Osteoblast (primary cell): ENCODE measurements at places on chromosomes 2 and 18.

- DNase-seq = no peak
Measured at GRCh38 chr2:118430510-118431164, 342.4 kb downstream of the INSIG2 start.

DNA sequence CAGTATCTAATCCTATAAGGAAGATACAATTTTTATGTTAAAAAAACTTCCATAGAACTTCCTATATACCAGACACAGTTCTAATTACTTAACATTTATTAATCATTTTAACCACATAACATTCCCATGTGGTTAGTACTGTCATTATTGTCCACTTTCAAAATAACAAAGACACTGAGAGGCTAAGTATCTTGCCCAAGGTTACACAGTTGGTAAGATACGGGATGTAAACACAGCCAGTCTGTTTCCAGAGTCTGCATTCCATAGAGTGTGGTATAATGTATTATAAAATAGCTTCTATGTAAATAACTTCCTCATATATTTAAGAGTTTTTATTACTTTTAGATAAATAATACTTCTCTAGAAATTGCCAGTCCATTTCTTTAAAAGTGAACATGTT is 383.3 kb upstream of the ETAA1 start:
- no peak for DNase-seq

- DNase-seq = peak; percentile 42
Measured at GRCh38 chr2:235706506-235706905, 212.7 kb downstream of the AGAP1 start.

DNA sequence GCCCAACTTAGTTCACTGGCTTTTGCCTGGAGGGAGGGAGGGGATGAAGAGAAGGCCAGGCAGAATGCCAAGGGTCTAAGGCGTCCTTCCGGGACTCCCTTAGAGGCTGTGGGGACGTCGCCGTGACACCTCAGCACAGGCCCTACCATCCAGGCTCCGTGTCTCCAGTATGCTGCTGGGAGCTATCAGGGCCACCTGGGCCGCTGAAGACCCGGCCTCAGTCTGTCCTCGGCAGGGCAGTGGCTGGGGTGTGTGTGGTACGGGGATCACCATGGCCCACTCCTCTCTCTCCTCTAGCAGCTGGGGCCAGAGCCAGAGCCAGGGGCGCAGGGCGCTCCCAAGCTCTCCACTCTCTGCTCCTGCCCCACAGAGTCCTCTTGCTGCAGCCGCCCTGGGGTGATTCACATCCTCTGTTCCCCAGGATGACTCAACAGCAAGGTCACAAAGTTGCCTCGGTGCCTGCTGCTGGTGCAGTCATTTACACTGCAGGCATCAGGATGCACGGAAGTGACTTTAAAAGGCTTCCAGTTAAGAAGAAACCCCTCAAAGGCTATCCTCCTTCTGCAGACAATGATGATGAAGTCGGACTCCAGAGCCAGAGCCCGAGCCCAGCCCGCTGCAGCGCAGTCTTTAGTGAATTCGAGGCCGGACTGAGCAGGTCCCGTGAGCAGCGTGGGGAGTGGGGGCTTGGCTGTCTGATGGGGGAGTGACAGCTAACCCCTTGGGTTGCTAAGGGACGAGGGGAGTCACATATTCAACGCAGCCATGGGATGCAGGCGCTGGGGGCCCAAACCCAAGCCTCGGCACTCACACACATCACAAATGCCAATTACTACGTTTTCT is 31.9 kb downstream of the SNORC start:
- peak; percentile 100 for DNase-seq

DNA sequence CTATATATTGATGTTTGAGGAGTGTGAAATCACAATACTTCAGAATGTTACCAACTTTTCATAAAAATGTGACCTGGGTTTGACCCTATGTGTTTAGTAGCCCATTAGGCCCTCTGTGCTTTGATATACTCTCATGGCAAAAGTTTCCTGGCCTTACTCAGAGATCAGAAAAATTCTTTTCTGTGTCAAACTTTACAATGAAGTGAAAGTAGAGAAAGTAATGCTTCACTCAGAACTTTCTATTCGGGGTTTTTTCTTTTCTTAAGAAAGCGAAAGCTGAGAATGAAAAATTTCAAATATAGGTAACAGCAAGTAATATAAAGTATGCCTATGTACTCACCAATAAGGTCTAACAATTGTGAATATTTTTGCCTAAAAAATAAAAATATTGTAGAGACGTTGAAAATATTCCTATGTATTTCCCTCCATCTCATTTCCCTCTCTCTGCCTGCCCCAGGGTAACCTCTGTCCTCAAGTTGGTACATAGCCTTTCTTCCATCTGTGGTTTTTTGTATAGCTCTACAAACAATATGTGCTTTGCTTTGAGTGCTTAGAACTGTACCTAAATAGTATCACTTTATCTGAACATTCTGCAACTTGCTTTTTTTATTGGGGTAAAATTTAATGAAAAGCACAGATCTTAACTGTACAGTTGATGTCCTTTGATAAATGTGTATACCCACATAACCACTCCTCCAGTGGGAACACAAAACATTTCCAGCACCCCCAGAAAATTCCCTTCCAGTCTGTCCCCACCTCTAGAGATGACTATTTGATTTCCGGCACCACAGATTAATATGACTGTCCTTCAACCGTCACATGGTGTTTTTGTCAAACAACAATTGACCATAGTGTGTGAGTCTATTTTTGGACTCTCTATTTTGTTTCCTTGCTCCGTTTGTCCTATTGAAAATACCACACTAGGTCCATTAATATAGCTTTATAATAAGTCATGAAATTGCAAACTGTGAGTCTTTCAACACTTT is 10.3 kb upstream of the ACKR3 start:
- DNase-seq = no peak

GRCh38 chr2:1496359-1496821 is 83.1 kb downstream of the TPO start:
- peak; percentile 61 for DNase-seq

- DNase-seq = no peak
Measured at GRCh38 chr18:35634323-35634722, 52.8 kb downstream of the GALNT1 start.

DNA sequence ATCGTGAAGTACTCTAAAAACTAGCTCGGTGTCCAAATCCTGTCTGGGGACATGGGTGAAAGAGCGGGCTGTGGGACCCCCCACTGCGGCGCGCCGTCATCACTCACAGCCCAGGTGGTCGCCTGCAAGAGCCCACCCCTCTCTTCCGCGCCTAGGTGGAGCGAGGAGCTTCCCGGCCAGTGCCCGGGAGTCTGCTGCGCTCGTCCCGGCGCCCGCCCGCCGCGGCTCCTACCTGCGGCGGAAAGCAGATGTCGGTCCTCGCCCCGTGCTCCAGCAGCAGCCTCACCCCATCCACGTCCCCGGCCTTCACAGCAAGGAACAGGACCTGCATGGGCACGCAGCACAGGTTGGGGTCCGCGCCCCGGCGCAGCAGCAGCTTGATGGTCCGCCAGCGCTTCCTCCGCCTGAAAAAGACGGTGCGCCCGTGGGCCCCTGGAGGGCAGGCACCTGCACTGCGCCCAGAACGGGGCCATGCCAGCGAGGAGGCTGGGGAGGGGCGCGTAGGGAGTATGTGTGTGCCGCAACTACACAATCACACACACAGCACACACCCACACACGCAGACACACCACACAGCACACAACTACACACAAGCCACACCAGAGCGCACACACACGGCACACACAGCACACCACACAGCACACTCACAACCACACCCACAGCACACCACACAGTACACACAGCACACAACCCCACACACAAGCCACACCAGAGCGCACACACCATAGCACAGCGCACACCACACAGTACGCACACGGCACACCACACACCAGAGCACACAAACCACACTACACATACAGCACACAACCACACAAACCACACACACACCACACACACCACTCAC is 37.4 kb downstream of the ANKMY1 start:
- DNase-seq = peak; percentile 36

GRCh38 chr2:222535477-222535876 is 111.1 kb downstream of the SGPP2 start:
- DNase-seq = peak; percentile 1

DNA sequence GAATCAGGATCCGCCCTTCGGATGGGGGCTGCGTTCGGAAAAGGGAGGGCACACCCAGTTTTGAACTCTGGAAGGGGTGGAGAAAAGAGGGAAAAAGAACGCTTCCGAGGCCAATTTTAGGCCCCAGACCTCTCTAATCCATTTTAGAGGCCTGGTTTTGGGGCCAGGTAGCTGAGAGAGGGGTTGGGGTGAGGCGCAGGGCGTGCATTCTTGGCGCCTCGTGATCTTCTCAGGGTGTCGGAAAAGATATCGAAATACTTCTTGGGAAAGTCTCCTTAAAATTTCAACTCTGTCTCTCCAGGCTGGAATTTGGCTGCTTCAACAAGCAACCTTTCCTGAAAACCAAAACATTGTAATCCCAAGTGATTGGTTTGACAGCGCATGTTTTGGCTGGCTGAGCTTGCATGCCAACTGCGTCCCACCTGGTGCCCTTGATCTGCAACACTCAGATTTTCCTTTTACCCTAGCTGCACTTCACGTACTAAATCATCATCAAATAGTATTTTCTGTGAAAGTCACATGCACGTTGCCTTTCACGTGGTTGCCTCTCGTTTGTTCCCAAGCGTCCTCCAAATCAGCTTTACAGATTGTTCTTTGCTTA is 864 bp upstream of the XPO1 start:
- peak; percentile 37 for DNase-seq

- DNase-seq = no peak
Measured at GRCh38 chr2:219174801-219175200, 1.9 kb downstream of the CNPPD1 start.

DNA sequence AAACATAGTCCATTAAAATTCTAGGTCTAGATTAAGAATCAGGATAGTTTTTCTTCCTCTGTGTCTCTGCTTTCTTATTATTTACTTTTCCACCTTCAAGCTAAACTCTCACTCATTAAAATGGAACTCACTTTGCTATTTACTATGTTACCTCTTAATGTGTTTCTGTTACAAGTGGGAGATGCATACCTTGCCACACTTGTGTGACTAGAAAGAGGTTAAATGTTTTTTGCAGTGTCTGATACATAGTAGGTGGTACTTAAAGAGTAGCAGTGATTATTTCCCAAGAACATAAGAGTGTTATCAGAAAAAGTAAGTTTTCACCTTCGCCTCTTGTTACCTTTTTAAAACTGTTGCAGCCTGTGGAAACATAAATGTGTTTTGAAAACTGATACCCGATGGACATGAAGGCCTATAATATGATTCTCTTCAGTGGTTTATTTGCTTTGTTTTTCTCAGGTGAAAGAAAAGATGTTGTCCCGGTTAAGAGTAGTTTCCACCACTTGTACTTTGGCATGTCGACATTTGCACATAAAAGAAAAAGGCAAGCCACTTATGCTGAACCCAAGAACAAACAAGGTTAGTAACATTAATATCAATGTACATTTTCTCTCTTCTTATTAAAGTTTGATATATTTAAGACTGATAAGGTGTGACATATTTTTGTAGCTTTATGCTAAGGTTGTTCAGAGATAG is 16.6 kb downstream of the ME2 start:
- DNase-seq = no peak

DNA sequence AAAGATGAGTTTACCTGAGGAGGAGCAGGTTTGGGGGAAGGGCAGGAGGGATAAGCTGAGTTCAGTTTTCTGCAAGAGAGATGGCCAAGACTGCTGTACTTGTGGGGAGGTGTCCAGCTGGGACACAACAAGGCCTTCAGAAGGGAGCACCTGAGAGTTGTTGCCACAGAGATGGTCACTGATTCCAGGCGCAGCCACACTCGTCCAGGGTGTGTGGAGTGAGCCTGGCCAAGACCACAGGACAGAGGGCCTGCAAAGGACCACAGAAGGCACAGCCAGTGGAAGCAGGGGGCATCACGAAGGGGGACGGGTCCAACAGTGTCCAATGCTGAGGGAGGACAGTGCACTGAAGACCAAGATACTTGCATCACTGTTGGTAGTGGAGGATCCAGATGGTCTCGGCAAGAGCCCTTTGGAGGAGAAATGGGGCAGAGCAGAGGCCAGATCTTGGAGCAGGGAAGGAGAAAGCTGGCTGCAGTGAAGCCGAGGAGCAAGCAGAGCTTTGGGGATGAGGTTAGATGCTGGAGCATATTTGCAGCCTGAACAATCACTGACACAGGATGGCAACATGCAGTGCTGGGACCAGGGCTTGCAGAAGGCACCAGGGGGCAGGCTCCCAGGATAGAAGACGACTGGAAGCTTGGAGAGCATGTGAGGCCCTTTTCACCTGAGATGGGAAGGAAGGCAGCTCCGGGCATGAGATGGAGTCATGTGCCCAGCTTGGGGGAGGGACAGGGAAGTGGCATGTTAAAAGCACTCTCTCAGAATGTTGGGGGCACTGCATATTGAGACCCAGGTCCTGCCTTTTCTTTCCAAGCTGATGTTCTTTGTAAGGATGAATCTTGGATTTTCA is 214.0 kb downstream of the CYP26B1 start:
- DNase-seq = peak; percentile 93

DNA sequence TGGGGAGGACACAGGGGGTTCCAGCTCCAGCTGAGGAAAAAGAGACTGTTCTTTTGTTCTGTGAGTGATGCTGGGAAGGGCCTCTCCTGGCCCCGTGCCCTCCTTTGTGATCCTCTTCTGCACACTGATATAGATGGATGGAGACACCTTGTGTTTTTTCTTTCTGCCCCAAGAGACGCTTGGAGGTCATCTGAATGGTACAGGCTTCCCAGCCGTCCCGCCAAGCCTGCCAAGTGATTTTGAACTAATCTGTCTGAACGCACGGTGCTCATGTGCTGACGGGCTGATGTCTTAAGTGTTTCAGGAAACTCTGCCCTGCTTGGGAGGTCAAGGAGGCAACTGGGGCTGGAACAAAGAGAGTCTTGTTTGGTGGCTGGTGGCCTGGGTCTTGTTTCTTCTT is 57.5 kb downstream of the KIF5C start:
- no peak for DNase-seq

- DNase-seq = no peak
Measured at GRCh38 chr2:104969564-104969963, 68.3 kb upstream of the MRPS9 start.

- no peak for DNase-seq
Measured at GRCh38 chr2:182744490-182744889, 28.4 kb downstream of the DNAJC10 start.

DNA sequence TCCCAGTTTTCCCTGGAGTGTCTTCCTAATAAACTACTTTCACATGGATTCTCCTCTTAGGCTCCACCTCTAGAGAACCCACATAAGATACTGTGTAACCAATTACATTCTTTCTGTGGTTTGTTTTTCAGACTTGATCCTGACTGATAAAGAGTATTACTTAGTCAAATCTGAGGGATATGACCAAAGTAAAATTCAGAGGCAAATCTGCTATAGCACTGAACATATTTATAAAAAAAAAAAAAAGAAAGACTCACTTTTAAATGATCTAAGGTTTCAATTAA is 13.9 kb downstream of the CKAP2L start:
- DNase-seq = no peak
